ENCODE measurements at places on chromosomes 11 and 22. TPM values are rescaled to one million over a fixed set of nuclear protein-coding genes. Genes with fewer than 3 reads are reported as not detected.
A peak's percentile ranks its signal among the peaks of the same experiment; 100 is the strongest.

GRCh38 chr11:121555121-121555520 is 102.4 kb upstream of the SORL1-AS1 start:
- H3K36me3 ChIP-seq, result peaks cover 3% of the 10 kb centered on the region
- H3K4me3 ChIP-seq, result no peak overlapping the region
- H3K27ac ChIP-seq, result no peak overlapping the region
- no peak for DNase-seq

GRCh38 chr11:33390944-33391892 is 134.0 kb downstream of the HIPK3 start:
- H3K27me3 ChIP-seq, result peaks cover 17% of the 10 kb centered on the region
- DNase-seq, result no peak
- H3K4me1 ChIP-seq, result no peaks in the 10 kb centered on the region
- no peak overlapping the region for H3K4me3 ChIP-seq
- no peaks in the 10 kb centered on the region for H3K36me3 ChIP-seq

DNA sequence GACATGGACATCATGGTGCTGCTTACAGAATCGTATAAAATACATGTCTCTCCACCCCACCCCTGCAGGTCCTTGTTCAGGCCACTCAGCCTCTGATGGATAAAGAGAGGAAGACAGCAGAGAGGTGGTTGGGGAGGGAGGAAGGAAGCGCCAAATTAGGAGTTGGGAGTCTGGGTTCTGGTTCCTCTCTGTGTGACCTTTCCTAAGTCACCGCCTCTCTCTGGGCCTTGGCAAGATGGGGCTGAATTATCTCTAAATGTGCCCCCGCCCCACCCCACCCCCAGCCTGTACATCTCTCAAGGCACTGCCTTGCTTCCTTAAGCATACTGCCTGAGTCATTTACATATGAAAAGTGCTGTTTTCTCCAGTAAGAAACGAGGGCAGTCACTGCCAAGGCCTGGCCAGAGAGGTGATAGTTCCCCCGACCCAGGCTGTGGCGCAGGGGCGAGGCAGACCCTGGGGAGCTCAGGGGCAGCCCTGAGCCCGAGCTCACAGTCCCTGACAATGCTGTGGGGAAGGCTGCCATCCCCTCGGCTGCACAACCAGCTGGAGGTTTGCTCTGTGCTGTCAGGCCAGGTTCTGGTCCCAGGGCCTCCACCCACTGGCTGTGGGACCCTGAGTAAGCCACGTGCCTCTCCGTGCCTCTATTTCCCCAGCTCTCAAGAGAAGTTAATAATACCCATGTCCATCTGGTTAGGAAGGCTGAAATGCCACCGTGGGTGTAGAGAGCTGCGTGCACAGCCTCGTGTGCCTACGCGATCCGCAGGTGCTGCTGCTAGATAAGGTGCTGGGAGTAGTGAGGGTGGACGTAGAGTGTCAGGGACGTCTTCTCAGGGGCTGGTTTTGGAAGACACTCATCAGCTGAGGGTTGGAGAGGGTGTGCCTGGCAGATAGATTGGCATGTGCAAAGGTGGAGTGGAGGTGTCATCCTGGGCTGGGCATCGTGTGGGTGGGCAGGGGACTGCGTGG is 55.3 kb downstream of the CACNA1I start:
- H3K27me3 ChIP-seq, result peaks cover 100% of the 10 kb centered on the region
- H3K4me3 ChIP-seq, result no peak overlapping the region
- DNase-seq, result no peak
- H3K4me1 ChIP-seq, result no peaks in the 10 kb centered on the region
- H3K36me3 ChIP-seq, result no peaks in the 10 kb centered on the region

DNA sequence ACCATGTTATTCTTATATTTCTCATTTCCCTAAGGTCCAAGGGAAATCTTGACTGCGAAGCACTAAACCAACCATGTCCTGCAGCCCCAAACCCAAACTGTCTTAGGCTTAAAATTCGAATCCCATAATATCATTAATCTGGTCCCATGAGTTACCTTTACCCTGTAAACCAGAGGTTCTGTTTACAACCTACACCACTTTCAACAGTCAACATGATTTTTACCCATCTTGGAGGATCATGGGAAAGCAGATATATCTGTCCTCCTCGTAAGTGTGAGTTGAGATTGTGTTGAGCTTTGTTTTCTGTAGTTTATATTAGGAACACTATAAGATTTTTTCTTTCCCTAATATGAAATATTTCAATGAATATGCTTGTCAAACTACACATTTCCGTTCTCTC is 6.4 kb downstream of the PRPF19 start:
- H3K36me3 ChIP-seq, result peaks cover 85% of the 10 kb centered on the region
- peaks cover 33% of the 10 kb centered on the region for H3K4me1 ChIP-seq
- no peaks in the 10 kb centered on the region for H3K27me3 ChIP-seq
- no peak overlapping the region for H3K27ac ChIP-seq
- H3K4me3 ChIP-seq, result no peak overlapping the region
- no peak for DNase-seq

DNA sequence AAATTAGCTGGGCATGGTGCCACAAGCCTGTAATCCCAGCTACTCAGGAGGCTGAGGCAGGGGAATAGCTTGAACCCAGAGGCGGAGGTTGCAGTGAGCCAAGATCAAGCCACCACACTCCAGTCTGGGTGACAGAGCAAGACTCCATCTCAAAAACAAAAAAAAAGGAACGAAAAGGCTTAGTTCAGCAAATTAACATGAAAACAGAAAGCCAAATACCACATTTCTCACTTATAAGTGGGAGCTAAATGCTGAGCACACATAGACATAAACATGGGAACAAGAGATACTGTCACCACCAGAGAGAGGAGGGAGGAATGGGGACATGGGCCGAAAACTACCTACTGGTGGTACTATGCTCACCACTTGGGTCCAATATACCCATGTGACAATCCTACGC is 38.6 kb downstream of the SCGB1A1 start:
- DNase-seq, result no peak
- H3K4me1 ChIP-seq, result no peaks in the 10 kb centered on the region
- no peak overlapping the region for H3K4me3 ChIP-seq
- no peak overlapping the region for H3K27ac ChIP-seq
- H3K36me3 ChIP-seq, result no peaks in the 10 kb centered on the region

DNA sequence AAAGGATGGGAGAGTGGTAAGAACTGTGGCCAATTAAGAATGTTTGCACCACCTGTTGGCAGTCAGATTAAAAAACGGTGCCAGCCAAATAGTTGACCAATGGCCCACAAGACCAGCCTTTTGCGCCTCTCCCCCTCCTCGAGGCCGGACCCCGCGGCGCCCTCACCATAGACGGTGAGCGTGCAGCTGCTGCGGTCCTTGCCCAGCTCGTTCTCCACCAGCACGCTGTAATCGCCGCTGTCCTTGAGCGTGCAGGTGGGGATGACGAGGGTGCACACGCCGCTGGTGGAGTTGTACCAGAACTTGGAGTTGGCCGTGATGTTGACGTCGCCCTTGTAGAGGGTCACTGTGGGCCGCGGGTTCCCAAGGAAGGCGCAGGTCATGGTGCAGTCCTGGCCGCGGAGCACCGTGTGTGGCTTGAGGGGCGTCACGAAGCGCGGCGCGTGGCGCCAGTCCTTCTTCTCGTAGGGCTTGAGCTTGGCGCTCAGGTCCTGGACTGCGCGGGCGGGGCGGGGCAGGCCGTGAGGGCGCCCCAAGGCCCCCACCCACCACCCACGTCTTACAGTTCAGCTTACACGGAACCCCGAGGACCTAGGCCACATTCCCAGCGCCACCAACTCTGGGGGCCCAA is 7.2 kb downstream of the TMEM86A start:
- H3K36me3 ChIP-seq, result peaks cover 12% of the 10 kb centered on the region
- H3K4me1 ChIP-seq, result peaks cover 57% of the 10 kb centered on the region
- no peaks in the 10 kb centered on the region for H3K27me3 ChIP-seq
- DNase-seq, result peak; percentile 36
- peak overlapping the region; percentile 73 for H3K27ac ChIP-seq

Gene DRICH1
- total RNA-seq, result not detected

DNA sequence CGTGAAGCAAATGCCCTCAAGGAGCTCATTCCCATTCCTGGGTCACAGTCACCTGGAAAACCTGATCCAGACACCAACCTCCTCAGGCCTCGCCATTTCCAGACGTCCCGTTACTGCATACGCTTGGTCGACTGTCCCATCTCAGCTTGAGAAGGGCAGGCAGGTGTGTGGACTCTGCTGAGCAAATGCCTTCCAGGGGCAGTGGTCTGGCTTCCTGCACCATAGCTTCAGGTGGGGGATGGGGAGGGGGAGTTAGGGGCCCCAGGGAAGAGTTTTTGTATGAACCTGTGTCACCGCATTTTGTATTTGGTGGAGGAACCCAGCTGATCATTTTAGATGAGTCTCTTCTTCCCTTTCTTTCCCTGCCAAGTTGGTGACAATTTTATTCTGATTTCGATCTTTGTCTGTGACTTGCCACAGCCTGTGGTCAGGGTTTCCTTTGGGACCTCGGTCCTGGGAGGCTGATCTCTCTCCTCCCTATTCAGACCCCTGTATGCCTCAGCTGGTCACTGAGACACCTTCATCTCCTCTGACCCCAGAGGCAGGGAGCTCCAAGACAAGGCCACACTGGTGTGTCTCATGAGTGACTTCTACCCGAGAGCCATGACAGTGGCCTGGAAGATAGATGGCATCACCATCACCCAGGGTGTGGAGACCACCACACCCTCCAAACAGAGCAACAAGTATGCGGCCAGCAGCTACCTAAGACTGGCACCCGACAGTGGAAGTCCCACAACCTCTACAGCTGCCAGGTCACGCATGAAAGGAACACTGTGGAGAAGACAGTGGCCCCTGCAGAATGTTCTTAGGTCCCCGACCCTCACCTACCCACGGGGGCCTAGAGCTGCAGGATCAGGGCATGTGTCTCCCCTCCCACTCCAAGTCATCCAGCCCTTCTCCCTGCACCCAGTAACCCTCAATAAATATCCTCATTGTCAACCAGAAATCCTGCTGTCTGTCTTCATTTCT is 22.9 kb downstream of the IGLL5 start:
- peaks cover 61% of the 10 kb centered on the region for H3K27me3 ChIP-seq
- H3K4me3 ChIP-seq, result no peak overlapping the region
- H3K4me1 ChIP-seq, result no peaks in the 10 kb centered on the region

Gene OR2AG1
- not detected for total RNA-seq

All from left ventricle myocardium inferior (tissue), 1 donor.